ENCODE measurements at places on chromosomes 4 and X. TPM values are rescaled to one million over a fixed set of nuclear protein-coding genes. Genes with fewer than 3 reads are reported as not detected.

- no peak for DNase-seq
Observed at GRCh38 chrX:149032449-149032848, 472.7 kb downstream of the IDS start.

GRCh38 chr4:10694151-10694827, 9.7 kb upstream of the CLNK start:
- DNase-seq = no peak

TMEM156 gene
- 1.5 TPM for polyA plus RNA-seq

GUCY1A1 gene
- polyA plus RNA-seq = 65.4 TPM

- no peak for DNase-seq
Observed at GRCh38 chr4:20895208-20895607, 194.9 kb downstream of the PACRGL start.

DNA sequence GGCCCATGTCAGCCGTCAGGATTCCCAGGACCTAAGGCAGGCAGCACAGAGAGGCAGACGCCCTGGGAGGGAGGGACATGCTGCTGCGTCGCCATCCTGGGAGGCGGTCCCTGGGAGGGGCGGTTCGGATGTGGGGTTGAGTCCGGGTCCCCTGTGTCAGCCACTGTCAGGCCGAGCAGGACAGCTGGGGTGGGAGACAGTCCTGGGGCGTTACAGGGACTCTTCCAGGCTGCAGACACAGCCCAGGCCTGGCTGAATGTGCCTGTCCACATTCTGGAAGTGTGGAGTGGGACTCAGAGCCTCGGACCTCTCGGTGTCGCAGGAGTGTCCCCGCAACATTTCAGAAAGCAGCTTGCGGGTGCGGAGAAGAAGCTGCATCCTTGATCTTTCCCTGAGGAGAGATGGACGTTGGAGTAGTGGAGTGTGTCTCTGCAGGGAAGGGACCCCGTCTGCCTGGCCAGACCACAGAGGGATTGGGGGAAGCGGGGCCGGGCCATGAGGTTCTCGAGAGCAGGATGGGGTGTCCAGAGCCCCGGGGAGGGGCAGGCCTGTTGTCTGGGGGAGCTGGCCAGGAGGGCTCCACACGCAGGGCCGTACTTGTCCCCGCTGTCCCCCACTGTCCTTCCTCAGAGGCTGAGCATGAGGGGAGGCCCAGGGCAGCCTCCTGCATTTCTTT, 6.1 kb downstream of the AKAP17A start:
- no peak for DNase-seq

GPRASP1 gene
- polyA plus RNA-seq = 22.7 TPM

DNA sequence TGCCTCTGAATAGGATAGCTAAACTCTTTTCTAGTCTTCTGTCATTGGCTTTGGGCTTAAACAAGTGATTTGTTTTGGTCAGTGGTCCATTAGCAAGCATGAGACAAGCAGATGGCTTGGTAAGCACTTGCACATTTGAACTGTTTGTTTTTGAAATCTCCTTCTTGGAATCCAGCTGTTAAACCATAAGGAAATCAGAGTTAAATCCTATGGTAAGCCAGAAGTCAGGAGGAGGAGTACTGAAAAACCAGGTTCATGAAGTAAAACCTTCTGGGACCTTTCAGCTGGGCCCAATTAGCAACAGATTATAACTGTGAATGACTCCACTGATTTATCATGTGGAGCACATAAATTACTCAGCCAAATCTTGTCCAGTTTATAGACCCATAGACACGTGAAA, 1042.5 kb upstream of the PABPC4L start:
- no peak for DNase-seq

DNA sequence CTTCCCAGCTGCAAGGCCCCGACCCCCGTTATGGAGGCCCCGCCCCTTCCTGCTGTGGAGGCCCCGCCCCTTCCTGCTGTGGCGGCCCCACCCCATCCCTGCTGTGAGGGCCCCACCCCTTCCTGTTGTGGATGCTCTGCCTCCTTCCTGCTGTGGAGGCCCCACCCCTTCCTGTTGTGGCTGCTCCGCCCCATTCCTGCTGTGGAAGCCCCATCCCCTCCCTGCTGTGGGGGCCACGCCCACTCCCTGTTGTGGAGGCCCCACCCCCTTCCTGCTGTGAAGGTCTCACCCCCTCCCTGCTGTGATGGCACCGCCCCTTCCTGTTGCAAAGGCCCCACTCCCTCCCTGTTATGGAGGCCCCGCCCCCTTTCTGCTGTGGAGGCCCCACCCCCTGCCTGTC, 104.9 kb upstream of the PSAPL1 start:
- no peak for DNase-seq

- DNase-seq = no peak
Observed at GRCh38 chr4:25103418-25103817, 56.8 kb downstream of the SEPSECS start.

GRCh38 chr4:5932035-5932568, 39.2 kb upstream of the CRMP1 start:
- no peak for DNase-seq

GIMD1 gene
- not detected for polyA plus RNA-seq

TKTL1 gene
- 0.23 TPM for polyA plus RNA-seq

HCFC1 gene
- polyA plus RNA-seq = 38.1 TPM

GRCh38 chr4:7595934-7596461, 161.3 kb upstream of the PSAPL1 start:
- DNase-seq = no peak

DNA sequence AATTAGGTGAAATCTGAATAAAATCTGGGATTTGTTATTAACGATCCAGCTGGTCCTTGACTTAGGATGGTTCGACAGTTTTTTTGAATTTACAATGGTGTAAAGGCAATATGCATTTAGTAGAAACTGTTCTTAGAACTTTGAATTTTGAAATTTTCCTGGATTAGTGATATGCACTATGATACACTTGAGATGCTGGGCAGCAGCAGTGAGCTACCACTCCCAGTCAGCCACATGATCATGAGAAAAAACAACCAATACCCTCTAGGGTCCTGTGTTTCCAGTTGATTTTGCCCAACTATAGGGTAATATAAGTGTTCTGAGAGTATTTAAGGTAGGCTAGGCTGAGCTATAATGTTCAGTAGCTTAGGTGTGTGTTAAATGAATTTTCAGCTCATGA, 303.7 kb downstream of the GPAT3 start:
- DNase-seq = no peak

CLDN34 gene
- 0.15 TPM for polyA plus RNA-seq

GRCh38 chr4:113838460-113838859, 76.9 kb upstream of the CAMK2D start:
- no peak for DNase-seq

GRCh38 chrX:101931136-101931487, 715 bp downstream of the ZMAT1 start:
- peak; percentile 2 for DNase-seq

BEND2 gene
- polyA plus RNA-seq = 0.10 TPM

GRCh38 chrX:13520351-13520750, 49.0 kb upstream of the EGFL6 start:
- DNase-seq = no peak

JADE1 gene
- 47.9 TPM for polyA plus RNA-seq

GRCh38 chr4:81512757-81513501, 41.2 kb upstream of the RASGEF1B start:
- no peak for DNase-seq

DNA sequence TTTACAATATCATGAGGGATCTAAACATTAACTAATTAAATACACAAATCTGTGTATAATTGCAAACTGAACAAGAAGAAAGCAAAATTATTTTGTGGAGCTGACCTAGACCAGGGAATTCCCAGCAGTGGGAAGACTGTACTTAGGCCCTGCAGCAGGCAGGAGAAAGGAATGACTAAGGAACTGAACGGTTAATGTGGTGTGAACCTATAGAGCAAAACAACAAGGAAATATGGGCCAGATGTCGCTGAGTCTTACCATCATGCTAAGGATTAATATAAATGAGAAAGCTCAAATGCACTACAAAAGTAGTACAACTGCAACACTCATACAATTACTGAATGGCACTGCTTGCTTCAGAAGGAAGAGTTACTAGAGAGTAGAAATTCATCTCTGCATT, 120.3 kb upstream of the ATXN3L start:
- no peak for DNase-seq

GRCh38 chr4:100063355-100063754, 113.3 kb upstream of the H2AZ1 start:
- DNase-seq = no peak

DNA sequence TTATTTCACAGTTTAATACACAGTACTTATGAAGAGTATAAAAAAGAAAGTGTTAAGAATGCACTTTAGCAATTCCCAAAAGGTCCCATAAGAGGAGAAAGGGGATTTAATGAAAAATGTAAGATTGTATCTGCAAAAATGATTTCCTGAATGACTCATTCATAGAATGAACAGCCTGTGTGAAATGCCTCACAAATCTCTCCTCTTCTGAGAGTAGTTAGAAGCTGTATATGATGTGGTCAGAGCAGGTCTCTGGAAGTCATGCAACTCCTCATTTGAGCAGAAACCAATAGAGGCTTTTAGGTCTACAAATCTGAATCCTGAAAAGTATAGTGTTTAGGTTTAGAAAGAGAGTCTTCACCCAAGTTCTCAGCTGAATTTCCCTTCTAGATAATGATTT, 381.3 kb upstream of the INTU start:
- DNase-seq = no peak

Data from left renal pelvis (tissue), 4 donors.